ENCODE measurements at places on chromosomes 3 and 15. TPM values are rescaled to one million over a fixed set of nuclear protein-coding genes. Genes with fewer than 3 reads are reported as not detected.

Gene C15orf39
- polyA plus RNA-seq = 9.0 TPM

Gene PRRT3
- 0.70 TPM for polyA plus RNA-seq

Gene TMCC1
- 14.8 TPM for polyA plus RNA-seq

Gene NBEAL2
- polyA plus RNA-seq = 24.6 TPM

Gene C2CD4B
- not detected for polyA plus RNA-seq

Gene MYZAP
- polyA plus RNA-seq = 1.0 TPM

Gene FRG2C
- polyA plus RNA-seq = not detected

Gene LRRN1
- 0.08 TPM for polyA plus RNA-seq

Gene DUOXA1
- polyA plus RNA-seq = 2.2 TPM

Gene SH2D7
- polyA plus RNA-seq = not detected

Gene APBA2
- polyA plus RNA-seq = 0.14 TPM

Gene TMCO5A
- not detected for polyA plus RNA-seq

Gene SELENOS
- polyA plus RNA-seq = 68.4 TPM

Gene SAMD7
- not detected for polyA plus RNA-seq

Gene CKMT1B
- polyA plus RNA-seq = 54.1 TPM

Gene PLCB2
- polyA plus RNA-seq = 0.97 TPM

Gene DZIP3
- polyA plus RNA-seq = 3.1 TPM

Gene DPPA2
- polyA plus RNA-seq = not detected

Gene LRIG1
- polyA plus RNA-seq = 10.4 TPM

Gene SNTN
- not detected for polyA plus RNA-seq

Gene ATP8B4
- not detected for polyA plus RNA-seq

Gene MFSD1
- polyA plus RNA-seq = 27.7 TPM

Gene ADAMTS9
- 0.31 TPM for polyA plus RNA-seq

Gene GOLGA8M
- polyA plus RNA-seq = 0.18 TPM

Gene PLSCR5
- polyA plus RNA-seq = not detected

Gene CAPN3
- 3.6 TPM for polyA plus RNA-seq

Gene VILL
- polyA plus RNA-seq = 1.8 TPM

Gene SHC4
- polyA plus RNA-seq = 3.0 TPM

Gene DNASE1L3
- not detected for polyA plus RNA-seq

Gene GATA2
- polyA plus RNA-seq = 0.10 TPM

Gene CPLX3
- polyA plus RNA-seq = not detected

Gene PPM1L
- 0.23 TPM for polyA plus RNA-seq

Gene KY
- 0.03 TPM for polyA plus RNA-seq

Gene CCR1
- polyA plus RNA-seq = 0.01 TPM

Gene SNX22
- polyA plus RNA-seq = 0.05 TPM

Gene IQCF5
- not detected for polyA plus RNA-seq

Gene SLCO2A1
- 0.83 TPM for polyA plus RNA-seq

Gene VWA5B2
- 0.01 TPM for polyA plus RNA-seq

Gene CNTN4
- polyA plus RNA-seq = not detected

Gene FYCO1
- polyA plus RNA-seq = 7.1 TPM

Gene ACAN
- 0.10 TPM for polyA plus RNA-seq

Gene SKOR1
- 0.02 TPM for polyA plus RNA-seq

Gene LSAMP
- not detected for polyA plus RNA-seq

Gene SCAANT1
- polyA plus RNA-seq = not detected

Gene CNTN6
- polyA plus RNA-seq = not detected

Gene OXTR
- polyA plus RNA-seq = 0.19 TPM

Gene GASK1A
- polyA plus RNA-seq = 0.20 TPM

Gene STAC
- 17.6 TPM for polyA plus RNA-seq

Gene TJP1
- polyA plus RNA-seq = 53.0 TPM

Gene OXSR1
- 36.4 TPM for polyA plus RNA-seq

Gene POC1A
- polyA plus RNA-seq = 22.2 TPM

Data from mammary epithelial cell (primary cell).